ENCODE measurements at places on chromosomes 4 and X.

- DNase-seq, result no peak
These were observed 560 bp upstream of the TMSB4X start for GRCh38 chrX:12974305-12974795.

DNA sequence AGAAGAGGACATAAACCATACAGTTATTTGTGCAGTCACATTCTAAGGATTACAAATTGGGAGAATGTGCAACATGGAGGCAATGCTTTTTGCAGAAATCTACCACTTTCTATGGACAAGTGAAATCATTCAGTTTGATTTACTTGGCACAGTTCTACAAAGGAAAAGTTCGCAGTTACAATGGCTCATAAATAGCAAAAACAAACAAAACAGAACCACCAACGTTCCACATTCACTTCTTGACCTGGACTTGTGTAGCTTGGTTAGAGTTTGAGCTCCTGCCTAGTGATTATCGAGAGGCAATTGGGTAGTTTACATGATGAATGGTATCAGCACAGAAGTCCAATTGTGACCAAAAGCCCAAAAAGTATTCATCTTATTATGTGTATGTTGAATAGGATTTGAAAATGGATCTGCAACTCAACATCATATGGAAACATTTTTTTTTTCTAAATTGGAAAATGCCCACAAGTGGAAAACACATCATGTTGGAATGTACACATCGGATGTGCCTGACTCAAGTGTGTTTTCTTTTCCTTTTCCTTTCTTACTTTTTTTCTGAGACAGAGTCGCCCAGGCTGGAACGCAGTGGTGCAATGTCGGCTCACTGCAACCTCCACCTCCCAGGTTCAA is 123.8 kb downstream of the LUZP4 start:
- DNase-seq, result no peak

GRCh38 chr4:81314196-81314896 is 99.3 kb upstream of the PRKG2 start:
- no peak for DNase-seq

DNA sequence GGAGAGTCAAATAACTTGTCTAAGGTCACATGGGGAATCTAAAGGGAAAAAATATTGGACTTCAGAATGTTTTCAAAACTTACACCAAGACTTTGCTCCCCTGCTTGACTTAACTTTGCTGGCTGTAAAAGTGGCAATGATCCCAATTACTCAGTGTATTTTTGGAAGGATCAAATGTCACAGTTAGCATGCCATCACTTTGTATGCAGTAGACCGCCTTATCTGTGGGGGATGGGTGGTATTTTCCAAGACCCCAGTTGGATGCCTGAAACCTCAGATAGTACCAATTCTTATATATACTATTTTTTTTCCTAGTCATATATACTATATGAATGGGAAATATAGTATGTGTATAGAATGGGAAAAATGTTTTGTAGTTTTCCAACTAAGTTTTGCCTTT is 53.4 kb downstream of the COL4A6 start:
- no peak for DNase-seq

- DNase-seq, result no peak
These were observed 5.7 kb downstream of the ACOT9 start for GRCh38 chrX:23737413-23737812.

- no peak for DNase-seq
These were observed 113.9 kb downstream of the RTL3 start for GRCh38 chrX:78545233-78545632.

GRCh38 chr4:20062054-20062453 is 189.7 kb upstream of the SLIT2 start:
- DNase-seq, result no peak

DNA sequence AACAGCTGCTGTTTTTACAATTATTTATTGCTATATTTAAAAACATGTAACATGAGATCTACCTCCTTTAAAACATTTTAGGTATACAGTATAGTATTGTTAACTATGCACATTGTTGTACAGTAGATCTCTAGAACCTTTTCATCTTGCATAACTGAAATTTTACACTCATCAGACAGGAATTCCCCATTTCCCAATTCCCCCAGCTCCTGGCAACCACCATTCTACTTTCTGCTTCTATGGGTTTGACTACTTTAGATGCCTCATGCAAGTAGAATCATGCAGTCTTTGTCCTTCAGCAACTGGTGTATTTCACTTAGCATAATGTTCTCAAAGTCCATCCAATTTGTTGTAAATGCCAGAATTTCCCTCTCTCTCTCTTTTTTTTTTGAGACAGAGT is 9.7 kb upstream of the LSM6 start:
- no peak for DNase-seq

DNA sequence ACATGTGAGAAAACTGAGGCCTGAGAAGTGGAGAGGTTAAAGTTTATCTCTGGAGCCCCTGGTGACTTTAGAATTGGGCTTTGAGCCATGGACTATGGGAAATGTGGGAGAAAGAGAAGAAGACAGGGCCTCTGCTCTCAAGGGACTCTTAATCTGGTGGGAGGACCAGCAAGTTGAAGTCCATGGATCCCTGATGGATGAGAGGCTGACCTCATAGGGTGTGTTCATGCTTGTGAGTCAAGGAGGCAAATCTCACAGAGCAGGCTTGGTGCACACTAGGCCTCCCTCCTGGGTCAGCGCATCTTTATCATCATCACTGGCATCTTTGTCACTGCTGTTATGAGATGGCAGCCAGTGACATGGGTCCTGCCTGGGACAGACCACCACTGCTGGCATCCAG is 211.9 kb downstream of the AFAP1 start:
- DNase-seq, result no peak

- DNase-seq, result no peak
These were observed 93.2 kb upstream of the IL15 start for GRCh38 chr4:141543176-141543575.

- DNase-seq, result no peak
These were observed 15.4 kb downstream of the CXCL2 start for GRCh38 chr4:74083546-74083945.

- no peak for DNase-seq
These were observed 31.2 kb downstream of the GAB1 start for GRCh38 chr4:143367863-143368262.

All from stimulated activated CD8-positive, alpha-beta memory T cell treated with anti-CD3 and anti-CD28 coated beads, Interleukin-2, amount 100 ng/mL, for 1 hour (primary cell).